NCI-H510A (cell line): ENCODE measurements at places on chromosomes 11 and 22.

- DNase-seq, result no peak
Measured at GRCh38 chr11:101030015-101030414, 99.6 kb downstream of the PGR start.

DNA sequence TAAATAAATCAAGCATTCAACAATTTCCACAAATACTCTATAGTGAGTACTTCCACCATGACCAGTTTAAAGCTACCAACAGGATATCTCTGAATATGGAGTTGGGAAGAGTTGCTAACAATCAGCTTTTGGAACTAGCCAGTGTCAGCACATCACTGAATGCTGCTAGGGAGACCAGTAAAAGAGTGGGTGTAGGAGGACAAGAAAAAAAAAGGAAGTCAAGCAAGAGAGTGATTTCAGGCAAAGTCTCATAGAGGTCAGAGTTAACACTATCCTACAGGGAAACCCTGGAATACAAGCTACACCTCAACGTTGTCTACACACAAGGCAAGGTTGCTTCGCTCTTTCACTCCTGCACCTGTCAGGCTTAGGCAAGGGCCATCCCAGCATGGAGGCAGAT is 24.2 kb downstream of the EIF3F start:
- no peak for DNase-seq

- no peak for DNase-seq
Measured at GRCh38 chr11:12359761-12360160, 17.6 kb upstream of the PARVA start.

GRCh38 chr22:28582806-28583205 is 96.8 kb downstream of the TTC28 start:
- DNase-seq, result no peak

DNA sequence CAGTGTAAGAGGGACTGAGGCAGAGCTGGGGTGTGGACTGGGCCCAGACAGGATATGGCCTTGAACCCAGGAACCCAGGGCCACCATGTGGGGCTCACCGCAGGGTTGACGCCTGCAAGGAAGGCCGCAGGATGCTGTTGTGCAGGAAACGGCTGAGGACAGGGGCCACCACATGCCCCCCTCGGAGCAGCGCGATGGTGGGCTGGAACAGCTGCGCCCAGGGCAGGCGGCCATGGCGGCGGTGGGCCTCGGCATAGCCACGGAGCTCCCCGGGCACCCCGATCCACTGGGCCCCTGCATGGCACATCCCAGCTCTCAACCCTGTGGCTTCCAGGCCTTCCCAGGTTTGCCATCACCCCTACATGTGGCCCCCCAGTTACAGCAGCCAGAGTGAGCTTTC is 12.2 kb downstream of the GGT5 start:
- DNase-seq, result no peak

DNA sequence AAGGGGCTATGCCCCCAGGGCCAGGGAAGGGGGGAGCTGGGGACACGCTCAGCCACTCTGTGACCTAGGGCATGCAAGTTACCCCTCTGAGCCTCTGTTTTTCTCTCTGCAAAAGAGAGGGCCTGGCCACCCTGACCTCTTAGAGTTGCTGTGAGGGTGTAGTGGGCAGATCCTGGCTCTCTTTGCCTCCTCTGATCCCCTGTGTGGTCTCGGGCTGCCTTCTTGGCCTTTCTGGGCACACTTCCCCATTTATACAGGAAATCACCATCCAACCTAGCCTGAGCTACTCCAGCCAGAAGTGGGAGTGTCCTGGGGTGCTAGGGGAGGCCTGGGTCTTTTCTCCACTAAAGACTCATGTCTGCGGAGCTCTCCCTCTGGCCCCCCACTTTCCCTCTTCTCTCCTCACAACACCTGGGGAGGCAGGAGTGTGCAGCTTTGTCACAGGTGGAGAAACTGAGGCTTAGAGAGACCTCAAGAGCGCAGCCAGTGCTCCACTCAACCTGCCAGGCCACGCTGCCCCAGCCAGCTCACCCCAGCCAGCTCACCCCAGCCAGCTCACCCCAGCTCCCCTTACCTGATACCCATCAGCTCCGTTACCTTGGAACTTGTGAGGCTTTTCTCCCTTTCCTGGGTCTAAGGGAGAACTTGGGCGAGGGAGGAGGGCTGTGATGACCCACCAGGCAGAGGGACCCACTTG is 1.4 kb downstream of the AIFM3 start:
- DNase-seq, result no peak

DNA sequence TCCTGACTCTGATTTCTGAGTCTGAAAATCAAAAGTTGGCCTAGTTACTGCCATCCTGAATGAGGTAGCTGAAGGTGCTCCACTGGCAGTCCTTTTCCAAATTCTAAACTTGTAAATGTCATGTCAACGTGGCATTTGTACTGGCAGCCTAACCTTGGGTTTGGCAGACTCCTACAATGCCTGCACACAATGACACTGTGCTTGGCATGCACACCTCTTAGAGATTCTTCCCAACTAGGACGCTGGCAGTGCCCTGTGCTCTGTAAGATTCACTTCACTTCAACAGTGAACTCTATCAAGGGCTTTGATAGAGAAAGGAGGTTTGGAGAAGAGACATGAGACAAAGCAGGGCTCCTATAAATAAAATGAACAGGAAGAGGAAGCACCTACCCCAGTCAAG is 21.9 kb upstream of the PPP2R1B start:
- no peak for DNase-seq

GRCh38 chr11:70783356-70783755 is 385.0 kb downstream of the CTTN start:
- no peak for DNase-seq

- DNase-seq, result peak; percentile 35
Measured at GRCh38 chr22:39236321-39237317, 8.2 kb downstream of the PDGFB start.

- no peak for DNase-seq
Measured at GRCh38 chr11:84420271-84420670, 1134.1 kb upstream of the CCDC90B start.

- no peak for DNase-seq
Measured at GRCh38 chr11:83736684-83737083, 450.5 kb upstream of the CCDC90B start.

DNA sequence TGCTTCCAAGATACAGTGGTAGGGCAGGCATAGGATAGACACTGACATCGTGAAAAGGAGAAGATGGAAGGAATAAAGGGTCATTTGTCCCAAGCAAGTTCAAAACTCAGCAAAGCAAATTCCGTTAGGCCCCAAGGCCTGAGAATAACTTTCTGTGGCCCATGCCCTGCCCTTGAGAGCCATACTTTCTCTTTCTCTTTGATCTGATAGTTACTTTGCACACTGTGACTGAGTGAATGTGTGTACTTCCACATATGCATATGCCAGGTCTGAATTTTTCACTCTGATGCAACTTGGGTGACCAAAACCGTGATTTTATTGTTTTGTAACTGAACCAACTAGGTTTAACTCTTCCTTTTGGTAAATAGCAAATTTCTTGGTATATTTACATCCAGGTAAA is 371.5 kb downstream of the RAB38 start:
- DNase-seq, result no peak

DNA sequence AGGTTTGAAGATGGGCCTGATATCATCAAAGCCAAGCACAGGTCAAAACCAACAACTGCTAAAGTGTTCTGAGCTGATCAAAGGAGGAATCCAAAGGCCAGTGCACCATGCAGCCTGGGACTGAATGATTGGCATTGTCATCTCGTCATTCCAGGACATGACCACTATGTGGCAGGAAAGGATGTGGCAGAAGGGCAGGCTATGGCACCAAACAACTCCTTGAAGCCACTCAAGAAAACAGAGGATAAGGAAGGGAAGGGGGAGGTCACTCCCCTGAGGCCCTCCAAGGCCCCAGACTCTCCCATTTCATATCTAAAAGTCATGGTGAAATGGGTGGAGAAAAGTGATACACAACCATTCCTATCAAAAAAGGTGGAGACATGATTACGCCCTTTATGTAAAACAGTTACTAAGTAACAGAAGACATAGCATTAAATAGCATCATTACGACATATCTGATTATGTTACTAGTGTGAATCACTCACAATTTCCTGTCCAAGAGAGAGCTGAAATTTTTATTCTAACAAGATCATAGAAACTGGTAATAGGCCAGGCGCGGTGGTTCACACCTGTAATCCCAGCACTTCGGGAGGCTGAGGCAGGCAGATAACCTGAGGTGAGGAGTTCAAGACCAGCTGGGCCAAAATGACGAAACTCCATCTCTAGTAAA is 49.3 kb downstream of the AHNAK start:
- DNase-seq, result no peak

DNA sequence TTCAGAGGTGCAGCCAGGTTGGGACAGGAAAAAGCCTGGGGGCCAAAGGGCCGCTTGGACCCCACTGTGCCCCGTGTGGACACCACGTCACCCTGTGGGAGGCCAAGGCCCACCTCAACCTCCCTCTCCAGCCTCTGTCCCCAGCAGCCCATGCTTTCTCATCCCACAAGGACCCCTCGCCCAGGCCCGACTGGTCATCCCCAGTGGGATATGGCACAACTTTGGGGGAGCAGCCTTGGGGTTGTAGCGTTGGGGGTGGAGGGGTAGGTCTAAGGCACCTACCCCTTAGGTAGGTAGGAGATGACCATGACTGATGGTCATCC is 44.0 kb downstream of the IGF2 start:
- DNase-seq, result no peak

GRCh38 chr11:103582351-103582909 is 454.0 kb upstream of the DDI1 start:
- no peak for DNase-seq

- DNase-seq, result no peak
Measured at GRCh38 chr22:39026509-39027150, 5.7 kb downstream of the APOBEC3D start.

DNA sequence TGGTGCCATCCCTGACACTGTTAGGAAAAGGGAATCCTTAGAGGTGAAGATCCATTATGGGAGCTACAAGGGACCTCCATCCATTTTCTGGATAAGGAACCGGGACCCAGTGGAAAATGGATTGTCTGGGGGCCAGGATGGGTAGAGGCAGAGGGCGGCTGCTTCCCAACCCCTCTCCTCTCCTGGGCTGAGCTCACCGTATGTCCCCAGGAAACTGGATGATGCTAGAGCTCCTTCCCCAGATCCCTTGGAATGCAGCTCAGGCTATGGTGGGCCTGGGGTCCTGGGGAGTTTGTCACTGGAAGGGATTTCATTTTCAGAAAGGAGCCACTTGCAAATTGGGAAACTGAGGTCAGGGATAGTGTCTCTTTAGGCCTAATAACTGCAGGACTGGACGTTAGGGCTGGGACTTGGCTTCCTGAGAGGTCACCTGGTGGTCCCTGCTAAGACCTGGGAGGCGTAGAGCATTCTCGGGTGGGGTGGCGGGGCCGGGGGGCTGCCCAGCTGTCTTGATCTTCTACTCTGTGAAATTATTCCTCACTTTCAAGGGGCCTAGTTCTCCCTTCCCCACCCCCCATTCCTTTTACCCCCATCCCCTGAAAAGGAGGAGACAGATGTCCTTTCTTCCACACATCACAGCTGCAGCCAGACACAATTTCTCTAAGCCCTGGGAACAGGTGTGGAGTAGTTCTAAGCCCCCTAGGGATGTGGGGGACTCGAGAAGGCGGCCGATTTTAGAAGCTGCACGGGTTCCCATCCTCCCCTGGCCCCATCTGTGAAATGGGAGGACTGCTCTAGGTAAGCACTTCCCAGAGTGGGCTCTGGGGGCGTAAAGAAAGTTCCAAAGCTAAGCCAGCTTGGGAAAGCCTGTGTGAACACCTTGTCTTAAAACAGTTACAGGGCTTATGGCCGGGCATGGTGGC is 99.8 kb downstream of the PKNOX2 start:
- DNase-seq, result no peak

DNA sequence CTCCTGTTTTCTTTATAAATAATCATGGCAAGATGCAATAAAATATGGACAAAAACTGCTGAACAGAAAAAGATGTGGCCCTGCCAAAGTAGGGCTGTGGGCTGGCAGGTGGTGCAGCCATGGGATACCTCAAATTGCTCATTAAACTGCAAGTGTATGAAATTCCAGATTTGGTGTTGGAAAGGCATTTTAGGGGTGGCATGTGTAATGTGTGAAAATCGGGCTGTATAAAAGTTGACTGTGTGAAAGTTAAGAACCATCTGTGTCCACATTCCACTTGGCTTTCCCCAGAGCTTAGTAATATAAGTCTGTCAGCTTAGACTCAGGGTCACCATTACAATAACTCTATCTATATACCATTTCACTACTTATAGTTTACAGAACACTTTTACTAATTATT is 34.8 kb upstream of the FZD4 start:
- no peak for DNase-seq

GRCh38 chr11:128342511-128343134 is 244.7 kb downstream of the ETS1 start:
- peak; percentile 99 for DNase-seq

DNA sequence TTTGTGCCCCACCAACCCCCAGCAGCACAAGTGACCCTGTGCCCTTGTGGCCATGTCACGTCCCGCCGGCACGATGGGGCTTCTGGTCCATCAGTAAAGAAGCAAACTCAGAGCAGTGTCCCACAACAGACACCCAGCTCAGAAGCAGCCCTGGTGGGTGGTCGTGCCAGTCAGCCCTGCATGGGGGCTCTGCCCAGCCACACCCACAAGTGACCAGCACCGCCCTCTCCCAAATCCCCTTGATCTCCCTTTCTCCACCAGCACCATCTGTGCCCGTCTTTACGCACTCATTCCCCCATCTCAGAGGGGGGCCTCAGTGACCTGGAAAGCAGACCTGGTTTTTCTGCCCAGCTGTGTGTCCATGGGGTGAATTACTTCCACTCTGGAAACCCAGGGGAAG is 149.1 kb downstream of the DSCAML1 start:
- no peak for DNase-seq

- DNase-seq, result no peak
Measured at GRCh38 chr11:123357990-123358827, 71.9 kb upstream of the GRAMD1B start.

GRCh38 chr11:111105566-111105965 is 140.0 kb upstream of the POU2AF2 start:
- DNase-seq, result no peak
